ENCODE measurements at places on chromosomes 1 and 21. TPM values are rescaled to one million over a fixed set of nuclear protein-coding genes. Genes with fewer than 3 reads are reported as not detected.

Gene RHBDL2
- total RNA-seq, result not detected

Gene CLK2
- 63.5 TPM for total RNA-seq

Gene KRTAP19-1
- not detected for total RNA-seq

- H3K36me3 ChIP-seq, result peaks cover 48% of the 10 kb centered on the region
- H3K4me3 ChIP-seq, result no peak overlapping the region
- H3K27me3 ChIP-seq, result no peaks in the 10 kb centered on the region
- DNase-seq, result peak; percentile 74
These were observed 174.4 kb downstream of the PGBD5 start for GRCh38 chr1:230251644-230252191.

Gene RBP7
- total RNA-seq, result not detected

GRCh38 chr1:244354810-244355278, 96.9 kb downstream of the ADSS2 start:
- H3K36me3 ChIP-seq, result no peaks in the 10 kb centered on the region
- no peak overlapping the region for H3K4me3 ChIP-seq
- no peak for DNase-seq
- peak overlapping the region; percentile 14 for H3K27ac ChIP-seq
- no peaks in the 10 kb centered on the region for H3K27me3 ChIP-seq
- H3K4me1 ChIP-seq, result peaks cover 43% of the 10 kb centered on the region

Gene CCDC27
- total RNA-seq, result not detected

DNA sequence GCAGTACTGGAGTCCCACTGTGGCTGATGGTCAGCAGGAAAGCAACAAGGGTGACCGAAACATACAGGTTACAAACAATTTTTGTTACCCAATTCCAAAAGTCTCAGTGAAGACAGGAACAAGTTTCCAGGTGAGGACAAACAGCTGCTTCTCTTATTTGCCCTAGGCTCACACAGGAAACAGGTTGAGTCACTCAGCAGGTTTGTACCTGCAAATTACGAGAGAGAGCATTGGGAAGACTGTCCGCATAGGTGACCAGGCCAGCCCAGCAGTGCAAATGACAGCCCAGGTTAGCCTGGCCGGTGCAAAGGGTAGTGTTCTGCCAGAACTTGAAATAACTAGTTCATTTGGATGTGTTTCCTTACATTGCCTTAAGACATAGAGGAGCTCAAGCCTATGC, 40.0 kb upstream of the DSCAM start:
- no peaks in the 10 kb centered on the region for H3K27me3 ChIP-seq
- no peaks in the 10 kb centered on the region for H3K4me1 ChIP-seq

DNA sequence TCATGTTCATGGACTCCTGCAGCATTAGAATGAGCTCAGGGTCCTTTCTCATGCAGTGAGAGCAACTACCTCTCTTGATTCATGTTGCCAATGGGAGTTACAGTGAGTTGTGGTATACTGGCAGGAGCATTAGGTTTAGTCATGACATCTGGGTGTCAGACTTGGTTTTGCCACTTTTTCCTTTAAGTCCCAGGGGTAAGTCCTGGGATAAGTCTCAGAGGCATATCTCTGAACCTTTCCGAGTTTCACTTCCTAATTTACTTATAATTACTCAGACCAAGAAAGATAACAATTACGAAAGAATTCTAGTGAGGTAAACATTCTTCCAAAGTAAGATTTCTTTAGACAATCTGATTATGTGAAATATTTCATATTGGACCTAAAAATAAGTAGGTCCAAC, 606.0 kb downstream of the SMYD3 start:
- no peaks in the 10 kb centered on the region for H3K27me3 ChIP-seq
- no peak for DNase-seq
- no peak overlapping the region for H3K4me3 ChIP-seq
- peaks cover 13% of the 10 kb centered on the region for H3K4me1 ChIP-seq
- H3K27ac ChIP-seq, result no peak overlapping the region
- peaks cover 3% of the 10 kb centered on the region for H3K36me3 ChIP-seq

- H3K27me3 ChIP-seq, result no peaks in the 10 kb centered on the region
- no peak overlapping the region for H3K4me3 ChIP-seq
- H3K27ac ChIP-seq, result peak overlapping the region; percentile 62
- peaks cover 26% of the 10 kb centered on the region for H3K4me1 ChIP-seq
- no peak for DNase-seq
These were observed 11.5 kb downstream of the SLC37A1 start for GRCh38 chr21:42525029-42525581.

- no peak overlapping the region for H3K27ac ChIP-seq
- DNase-seq, result no peak
- no peak overlapping the region for H3K4me3 ChIP-seq
- peaks cover 3% of the 10 kb centered on the region for H3K4me1 ChIP-seq
- H3K36me3 ChIP-seq, result no peaks in the 10 kb centered on the region
These were observed 5.1 kb upstream of the C1orf159 start for GRCh38 chr1:1120866-1121591.

Gene IL6R
- 12.4 TPM for total RNA-seq

GRCh38 chr1:108512239-108513043, 47.5 kb upstream of the EEIG2 start:
- H3K4me3 ChIP-seq, result no peak overlapping the region
- H3K36me3 ChIP-seq, result no peaks in the 10 kb centered on the region
- no peak overlapping the region for H3K27ac ChIP-seq

Gene BLACAT1
- total RNA-seq, result not detected

Gene FCGR1A
- not detected for total RNA-seq

GRCh38 chr1:41487126-41488039, 2.9 kb upstream of the EDN2 start:
- H3K4me3 ChIP-seq, result no peak overlapping the region
- H3K27me3 ChIP-seq, result no peaks in the 10 kb centered on the region
- H3K4me1 ChIP-seq, result peaks cover 50% of the 10 kb centered on the region
- no peaks in the 10 kb centered on the region for H3K36me3 ChIP-seq

Gene TP73
- total RNA-seq, result 0.16 TPM

Gene PPP2R5A
- total RNA-seq, result 17.5 TPM

DNA sequence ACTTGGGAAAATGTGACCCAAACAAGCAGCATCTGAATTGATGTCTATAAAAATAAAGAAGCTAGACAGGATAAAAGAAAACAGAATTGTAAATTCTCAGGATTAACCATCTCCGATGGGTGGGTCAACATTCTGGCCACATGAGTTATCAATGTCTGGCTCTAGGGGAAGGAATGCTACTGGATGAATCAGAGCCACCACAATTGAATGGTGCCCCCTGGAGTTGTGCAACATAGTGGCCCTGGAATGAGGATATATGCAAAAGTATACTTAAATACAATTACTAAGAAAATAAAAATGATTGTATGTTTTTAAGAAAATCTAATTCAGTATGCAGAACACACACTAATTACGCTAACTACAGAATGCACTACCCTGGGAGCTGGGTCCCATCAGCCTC, 185.6 kb downstream of the TGFBR3 start:
- H3K27ac ChIP-seq, result peak overlapping the region; percentile 92
- peaks cover 34% of the 10 kb centered on the region for H3K36me3 ChIP-seq
- peaks cover 57% of the 10 kb centered on the region for H3K4me1 ChIP-seq
- DNase-seq, result no peak
- H3K27me3 ChIP-seq, result no peaks in the 10 kb centered on the region

Gene DNAI4
- total RNA-seq, result 8.9 TPM

- DNase-seq, result no peak
- H3K4me3 ChIP-seq, result no peak overlapping the region
- peaks cover 5% of the 10 kb centered on the region for H3K4me1 ChIP-seq
- no peaks in the 10 kb centered on the region for H3K27me3 ChIP-seq
- no peaks in the 10 kb centered on the region for H3K36me3 ChIP-seq
These were observed 68.2 kb upstream of the PRDX6 start for GRCh38 chr1:173408886-173409285.

DNA sequence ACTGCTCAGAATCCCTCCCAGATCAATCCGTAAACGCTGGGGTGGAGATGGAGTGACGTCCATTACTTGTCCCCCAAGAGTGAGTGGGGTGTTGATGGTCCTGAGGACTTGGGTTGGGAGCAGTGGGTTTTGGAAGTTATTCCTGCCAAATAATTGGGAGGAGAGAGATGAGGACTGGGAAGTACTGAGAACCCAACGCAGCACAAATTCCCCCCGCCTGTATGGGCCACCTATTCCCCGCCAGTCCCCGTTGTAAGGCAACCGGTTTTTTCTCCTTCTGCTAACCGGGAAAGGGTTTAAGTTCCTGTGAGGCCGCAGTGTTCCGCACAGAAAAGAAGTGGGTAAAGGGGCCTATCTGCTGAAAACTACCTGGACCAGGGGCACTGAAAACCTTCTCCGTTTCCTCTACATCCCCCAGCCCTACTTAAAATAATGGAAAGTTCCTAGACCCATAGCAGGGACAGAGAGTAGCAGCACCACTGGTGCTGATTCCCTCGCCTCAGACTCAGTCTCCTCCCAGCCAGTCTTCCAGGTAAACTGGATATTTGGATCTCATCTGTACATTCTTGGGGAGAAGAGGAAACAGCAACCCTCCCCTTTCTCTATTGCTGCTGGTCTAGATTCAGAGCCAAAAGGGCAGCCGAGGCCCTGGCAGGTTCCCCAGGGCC, 738 bp downstream of the LURAP1 start:
- no peak for DNase-seq
- no peaks in the 10 kb centered on the region for H3K27me3 ChIP-seq
- peak overlapping the region; percentile 96 for H3K4me3 ChIP-seq
- H3K4me1 ChIP-seq, result peaks cover 35% of the 10 kb centered on the region

GRCh38 chr1:63642901-63643300, 49.7 kb downstream of the PGM1 start:
- no peak for DNase-seq
- H3K27ac ChIP-seq, result no peak overlapping the region
- H3K4me1 ChIP-seq, result peaks cover 28% of the 10 kb centered on the region
- peaks cover 16% of the 10 kb centered on the region for H3K36me3 ChIP-seq
- no peaks in the 10 kb centered on the region for H3K27me3 ChIP-seq
- H3K4me3 ChIP-seq, result no peak overlapping the region

- H3K4me3 ChIP-seq, result no peak overlapping the region
- H3K4me1 ChIP-seq, result peaks cover 59% of the 10 kb centered on the region
These were observed 10.8 kb downstream of the GPR3 start for GRCh38 chr1:27403065-27403726.

DNA sequence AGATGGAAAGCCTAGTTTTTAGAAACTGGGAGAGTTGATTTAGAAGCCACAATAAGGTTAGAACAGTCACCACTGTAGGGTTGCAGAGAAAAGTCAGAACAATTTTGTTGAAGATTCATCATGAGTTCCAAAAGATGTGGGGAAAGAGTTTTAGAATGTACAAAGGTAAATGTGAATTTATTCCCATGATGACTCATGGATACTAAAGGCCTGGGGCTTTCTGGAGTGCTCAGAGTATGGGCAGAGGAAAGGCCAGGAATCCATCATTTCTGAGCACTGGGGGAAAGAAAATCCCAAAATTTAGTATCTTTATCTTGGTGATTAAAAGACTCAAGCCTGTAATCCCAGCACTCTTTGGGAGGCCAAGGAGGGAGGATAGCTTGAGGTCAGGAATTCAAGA, 17.8 kb downstream of the YBX1 start:
- no peaks in the 10 kb centered on the region for H3K27me3 ChIP-seq
- no peaks in the 10 kb centered on the region for H3K4me1 ChIP-seq
- no peak overlapping the region for H3K4me3 ChIP-seq
- H3K27ac ChIP-seq, result no peak overlapping the region
- peaks cover 75% of the 10 kb centered on the region for H3K36me3 ChIP-seq

DNA sequence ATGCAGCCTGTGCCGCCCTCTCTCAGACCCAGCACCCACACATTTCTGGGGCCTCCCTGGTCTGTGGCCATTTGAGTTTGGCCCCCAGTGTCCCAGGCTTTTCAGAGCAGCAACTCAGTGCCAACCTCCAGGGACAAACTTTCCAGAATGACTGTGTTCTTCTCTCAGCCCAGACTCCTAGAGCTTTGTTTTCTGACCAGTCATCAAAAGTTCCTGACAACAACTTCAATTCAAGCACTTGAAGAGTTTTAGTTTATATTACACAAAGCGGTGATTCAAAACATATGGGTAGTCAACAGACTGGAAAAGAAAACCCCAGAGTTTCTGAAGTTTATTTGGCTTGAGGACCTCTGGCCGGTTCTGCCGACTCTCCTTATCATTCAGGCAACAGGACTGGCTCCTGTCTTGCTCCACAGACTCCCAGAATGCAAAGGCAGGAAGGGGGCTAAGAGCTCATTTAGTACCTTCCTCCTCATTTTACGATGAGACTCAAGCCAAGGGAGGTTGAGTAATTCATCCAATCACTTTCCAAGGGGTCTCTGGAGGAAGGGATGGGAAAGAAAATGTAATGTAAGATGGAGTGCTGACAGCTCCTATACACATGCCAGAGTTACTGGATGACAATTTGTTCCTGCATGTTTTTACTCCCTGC, 27.0 kb upstream of the TIAM1 start:
- peak overlapping the region; percentile 66 for H3K27ac ChIP-seq
- DNase-seq, result peak; percentile 60
- no peak overlapping the region for H3K4me3 ChIP-seq

DNA sequence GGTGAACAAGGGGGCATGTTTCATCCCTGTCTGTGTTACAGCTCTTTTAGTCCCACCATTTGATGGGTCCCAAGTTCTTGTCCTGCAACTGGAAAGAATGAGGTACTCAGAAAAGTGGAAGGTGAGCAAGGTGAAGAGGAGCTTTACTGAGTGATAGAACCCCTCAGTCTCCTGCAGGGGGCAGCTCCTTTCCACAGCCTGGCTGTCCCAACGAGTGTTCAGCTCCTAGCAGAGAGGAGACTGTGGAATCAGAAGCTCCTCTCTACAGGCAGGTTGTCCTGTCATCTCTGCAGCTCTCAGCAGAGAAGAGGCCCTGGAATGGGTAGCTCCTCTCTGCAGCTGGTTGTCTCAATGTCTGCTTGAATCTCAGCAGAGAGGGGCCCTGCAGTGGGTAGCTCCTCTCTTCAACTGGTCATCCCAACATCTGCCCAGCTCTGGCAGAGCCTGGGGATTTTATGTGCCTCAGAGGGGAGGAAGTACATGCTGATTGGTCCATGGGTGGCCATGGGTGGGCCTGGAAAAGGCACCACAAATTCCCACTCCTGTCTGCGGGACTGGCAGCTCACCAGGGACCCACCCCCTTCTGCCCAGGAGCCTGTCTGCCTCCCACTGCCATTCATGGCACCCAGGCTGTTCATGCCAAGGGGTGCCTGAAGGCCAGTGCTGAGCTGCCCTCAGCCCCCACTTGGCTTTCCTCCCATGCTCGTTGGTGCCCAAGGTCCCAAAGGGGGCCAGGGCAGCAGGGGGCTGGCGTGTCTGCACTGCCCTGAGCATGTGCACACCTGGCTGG, 25.7 kb downstream of the LDLRAD1 start:
- H3K4me1 ChIP-seq, result no peaks in the 10 kb centered on the region
- H3K27me3 ChIP-seq, result peaks cover 16% of the 10 kb centered on the region
- DNase-seq, result no peak
- no peak overlapping the region for H3K4me3 ChIP-seq
- H3K36me3 ChIP-seq, result no peaks in the 10 kb centered on the region
- no peak overlapping the region for H3K27ac ChIP-seq

Gene ANGPTL1
- 0.57 TPM for total RNA-seq

All from osteocyte (in vitro differentiated cells).